ENCODE measurements at places on chromosomes 1 and 21.

DNA sequence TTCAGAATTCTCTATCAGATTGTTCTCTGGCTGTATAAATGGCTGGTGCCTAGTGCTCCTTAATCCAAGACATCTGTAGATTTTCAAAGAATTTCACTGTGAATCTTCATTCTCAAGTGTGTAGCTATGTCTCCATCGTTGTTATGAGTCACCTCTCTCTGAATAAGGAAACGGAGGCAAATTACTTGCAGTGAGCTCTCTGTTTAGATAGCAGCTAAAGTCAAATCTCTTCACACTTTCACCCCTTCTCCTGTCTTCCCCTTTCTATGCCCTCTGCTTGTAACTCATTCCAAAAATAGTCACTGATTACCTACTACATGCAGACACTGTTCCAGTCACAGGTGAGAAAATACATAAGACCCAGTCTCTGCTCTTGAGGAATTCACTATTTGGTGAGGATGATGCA lies 39.7 kb downstream of the CHML start:
- DNase-seq: no peak

DNA sequence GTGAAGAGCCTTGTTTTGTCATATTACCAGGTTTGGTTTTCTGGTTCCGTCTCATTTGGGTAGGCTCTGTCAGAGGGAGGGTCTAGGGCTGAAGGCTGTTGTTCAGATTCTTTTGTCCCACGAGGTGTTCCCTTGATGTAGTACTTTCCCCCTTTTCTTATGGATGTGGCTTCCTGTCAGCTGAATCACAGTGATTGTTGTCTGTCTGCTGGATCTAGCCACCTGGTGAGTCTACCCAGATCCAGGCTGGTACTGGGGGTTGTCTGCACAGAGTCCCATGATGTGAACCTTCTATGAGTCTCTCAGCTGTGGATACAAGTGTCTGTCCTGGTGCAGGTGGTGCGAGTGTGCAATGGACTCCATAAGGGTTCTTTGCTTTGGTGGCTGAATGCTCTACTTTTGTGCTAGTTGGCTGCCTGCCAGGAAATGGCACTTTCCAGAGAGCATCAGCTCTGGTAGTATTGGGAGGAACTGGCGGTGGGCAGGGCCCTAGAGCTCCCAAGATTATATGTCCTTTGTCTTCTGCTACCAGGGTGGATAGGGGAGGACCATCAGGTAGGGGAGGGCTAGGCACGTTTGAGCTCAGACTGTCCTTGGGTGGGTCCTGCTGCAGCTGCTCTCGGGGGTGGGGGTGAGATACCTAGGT lies 246.0 kb downstream of the RYR2 start:
- peak; percentile 3 for DNase-seq

- DNase-seq: no peak
Measured at GRCh38 chr1:209557221-209557620, 26.3 kb upstream of the CAMK1G start.

GRCh38 chr1:7554385-7555235 lies 216.5 kb upstream of the VAMP3 start:
- DNase-seq: no peak

DNA sequence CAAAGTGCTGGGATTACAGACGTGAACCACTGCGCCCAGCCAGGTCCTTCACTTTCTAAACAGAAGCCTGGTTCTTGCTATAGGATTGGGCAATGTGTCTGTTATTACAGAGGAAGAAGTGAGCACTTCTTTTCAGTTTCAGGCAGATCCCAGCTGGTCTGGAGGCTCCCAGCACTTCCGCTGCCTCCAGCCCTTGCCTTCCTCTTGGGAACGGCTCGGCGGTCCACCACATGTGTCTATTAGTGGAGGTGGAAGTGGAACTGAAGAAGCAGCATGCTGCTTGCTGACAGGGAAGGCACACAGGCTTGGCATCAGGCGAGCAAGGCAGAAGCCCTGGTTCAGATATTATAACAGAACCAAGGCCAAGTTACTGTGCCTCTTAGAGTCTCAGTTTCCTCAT lies 17.0 kb downstream of the MKNK1 start:
- DNase-seq: no peak

DNA sequence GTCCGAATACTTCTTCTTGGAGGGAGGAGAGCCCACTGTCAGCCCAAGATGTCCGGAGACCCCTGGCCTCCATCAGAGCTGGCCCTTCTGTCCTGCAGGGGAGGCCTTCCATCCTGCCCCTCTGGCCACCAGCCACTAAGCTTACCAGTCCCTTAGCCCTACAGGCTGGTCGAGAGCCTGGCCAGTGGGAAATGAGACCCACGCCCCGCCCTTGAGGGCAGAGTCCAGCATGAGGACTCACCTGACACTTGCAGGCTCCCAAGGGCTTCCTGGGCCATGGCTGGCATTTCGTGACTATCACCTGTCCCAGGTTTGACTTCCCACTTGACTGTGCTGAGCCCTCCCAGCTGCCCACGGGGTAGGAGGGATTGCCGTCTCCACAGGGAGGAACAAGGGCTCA lies 361.8 kb upstream of the VAMP3 start:
- no peak for DNase-seq

- no peak for DNase-seq
Measured at GRCh38 chr1:85054664-85055063, 6.4 kb upstream of the MCOLN3 start.

GRCh38 chr21:25831300-25831960 lies 96.7 kb downstream of the GABPA start:
- DNase-seq: peak; percentile 19

- DNase-seq: no peak
Measured at GRCh38 chr1:200640963-200641401, 20.4 kb upstream of the KIF14 start.

- DNase-seq: peak; percentile 28
Measured at GRCh38 chr1:39671793-39672550, at the start of gene NT5C1A. Gene NT5C1A (minus strand): TSS chr1:39672107. CDS start chr1:39672038, 69 bp downstream.

- DNase-seq: no peak
Measured at GRCh38 chr1:114586513-114587047, 5.2 kb upstream of the BCAS2 start.

DNA sequence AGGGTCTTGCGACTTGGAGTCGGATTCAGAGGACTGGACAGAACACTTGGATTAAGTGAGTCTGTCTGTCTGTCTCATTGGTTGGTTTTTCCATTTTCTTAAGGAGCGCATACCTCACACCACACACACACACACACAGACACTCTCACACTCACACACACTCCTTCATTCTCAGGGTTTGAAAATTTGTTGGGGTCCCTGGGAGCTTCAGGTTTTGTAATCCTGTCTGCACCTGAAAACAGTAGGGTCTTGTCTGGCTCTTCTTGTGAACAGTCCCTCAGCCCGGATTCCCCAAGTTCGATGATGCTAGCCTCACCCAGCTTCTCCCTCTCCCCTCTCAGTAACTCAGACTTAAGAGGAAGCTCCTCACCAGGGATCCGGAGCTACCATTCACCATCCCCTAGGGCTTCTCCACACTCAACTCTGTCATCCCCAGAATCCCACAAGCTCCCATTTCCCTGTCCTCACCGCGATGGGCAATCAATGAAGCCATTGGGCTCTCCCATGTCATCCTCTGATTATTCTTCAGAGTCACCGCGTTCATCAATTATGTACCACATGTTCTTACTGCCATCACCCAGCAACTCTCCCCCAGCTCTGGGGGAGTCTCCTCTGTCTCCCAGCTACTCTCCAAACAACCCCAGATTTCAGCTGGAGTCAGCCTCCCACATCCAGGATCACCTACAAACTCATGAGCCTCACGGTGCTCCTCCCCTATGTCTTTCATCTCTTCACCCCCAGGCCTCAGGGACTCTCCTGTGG lies 1530.9 kb upstream of the TPTE start:
- DNase-seq: peak; percentile 95

DNA sequence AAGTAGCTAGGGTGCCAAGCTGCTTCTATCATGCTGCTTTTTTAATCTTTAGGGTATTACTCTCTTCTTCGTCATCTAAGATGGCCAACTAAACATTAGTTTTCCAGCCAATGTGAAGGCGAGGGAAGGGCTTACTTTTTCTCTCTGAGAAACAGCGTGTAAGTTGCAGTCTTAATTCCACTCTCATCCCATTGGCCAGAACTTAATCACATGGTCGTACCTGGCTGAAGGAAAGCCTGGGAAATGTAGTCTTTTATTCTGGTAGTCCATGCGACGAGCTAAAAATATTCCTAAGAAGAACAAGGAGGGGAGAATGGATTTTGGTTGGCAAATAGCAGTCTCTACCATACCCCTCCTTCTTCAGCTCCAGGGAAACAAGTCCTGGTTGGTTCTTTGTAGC lies 21.5 kb downstream of the DNAJC6 start:
- no peak for DNase-seq
